ENCODE measurements at places on chromosomes 2 and 18.
A peak's percentile ranks its signal among the peaks of the same experiment; 100 is the strongest.

- DNase-seq, result no peak
These were observed 42.3 kb downstream of the AQP12A start for GRCh38 chr2:240733803-240734495.

DNA sequence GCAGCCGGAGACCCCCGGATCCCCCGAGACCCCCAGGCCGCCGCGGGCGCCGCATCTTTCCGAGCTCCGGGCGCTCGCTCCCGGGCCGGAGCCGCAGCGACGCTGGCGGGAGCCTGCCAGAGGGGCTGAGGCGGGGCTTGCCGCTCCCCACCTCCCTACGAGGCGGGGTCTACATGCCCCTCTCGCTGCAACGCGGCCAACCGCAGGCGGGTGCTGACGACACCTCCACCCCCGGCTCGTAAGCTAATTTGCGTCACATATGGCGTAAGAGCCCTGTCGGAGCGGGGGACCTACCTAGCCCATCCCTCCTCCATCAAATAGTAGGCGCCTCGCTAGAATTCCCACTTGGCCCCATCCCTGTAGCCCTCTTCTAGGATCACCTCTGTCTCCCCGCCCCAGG, at the start of gene PTPRN:
Gene PTPRN (minus strand): TSS at position 124 of the 400 bp plus-strand sequence. CDS start 69 bp downstream, at position 55.
- DNase-seq, result no peak

DNA sequence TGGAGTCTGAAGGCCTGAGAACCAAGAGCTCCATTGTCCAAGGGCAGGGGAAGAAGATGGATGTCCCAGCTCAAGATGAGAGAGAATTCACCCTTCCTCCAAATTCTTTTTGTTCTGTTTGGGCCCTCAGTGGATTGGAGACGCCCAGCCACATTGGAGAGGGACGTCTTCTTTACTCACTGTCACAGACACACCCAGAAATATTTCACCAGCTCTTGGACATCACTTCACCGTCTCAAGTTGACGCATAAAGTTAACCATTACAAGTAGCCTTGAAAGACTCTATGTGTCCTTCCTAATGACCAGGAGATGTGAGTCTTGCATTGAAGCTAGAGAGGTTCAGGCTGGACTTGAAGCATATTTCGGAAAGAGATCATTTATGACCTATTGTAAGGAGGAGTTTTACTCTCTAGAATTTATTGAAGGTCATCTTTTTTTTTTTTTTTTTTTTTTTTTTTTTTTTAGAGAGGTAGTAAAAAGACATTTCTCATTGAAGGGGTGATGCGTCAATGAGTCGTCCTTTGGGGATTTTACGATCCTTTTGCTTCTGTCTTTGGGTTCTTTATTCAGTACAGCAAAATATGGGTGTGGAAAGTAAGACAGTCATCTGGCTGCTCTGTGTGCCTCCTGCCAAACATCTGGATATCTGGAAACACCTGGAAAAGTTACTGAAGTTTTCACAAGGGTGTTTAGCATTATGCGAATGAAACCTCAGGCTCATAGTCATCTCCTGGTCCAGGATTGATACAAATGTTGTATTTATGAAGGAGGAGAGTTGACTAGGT, 118.1 kb downstream of the PRPF40A start:
- DNase-seq, result no peak

DNA sequence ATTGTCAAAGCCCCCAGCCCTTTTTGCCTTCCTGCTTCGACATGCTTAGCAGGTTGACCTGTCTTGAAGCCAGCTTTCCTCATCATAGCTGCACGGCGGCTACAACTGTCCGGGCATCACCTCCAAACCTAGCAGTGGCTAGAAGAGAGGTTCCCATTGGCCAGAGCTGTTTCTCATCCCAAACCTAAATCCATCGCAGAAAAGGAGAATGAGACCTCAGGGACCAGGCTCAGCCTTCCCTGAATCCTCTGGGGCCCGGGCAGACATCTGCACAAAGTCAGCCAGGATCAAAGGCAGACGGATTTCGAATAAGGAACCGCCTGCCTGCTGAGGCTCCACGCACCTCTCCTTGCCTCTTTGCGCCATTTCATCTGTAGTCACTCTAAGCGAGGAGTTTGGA, 101.7 kb upstream of the SLC66A3 start:
- DNase-seq, result no peak

DNA sequence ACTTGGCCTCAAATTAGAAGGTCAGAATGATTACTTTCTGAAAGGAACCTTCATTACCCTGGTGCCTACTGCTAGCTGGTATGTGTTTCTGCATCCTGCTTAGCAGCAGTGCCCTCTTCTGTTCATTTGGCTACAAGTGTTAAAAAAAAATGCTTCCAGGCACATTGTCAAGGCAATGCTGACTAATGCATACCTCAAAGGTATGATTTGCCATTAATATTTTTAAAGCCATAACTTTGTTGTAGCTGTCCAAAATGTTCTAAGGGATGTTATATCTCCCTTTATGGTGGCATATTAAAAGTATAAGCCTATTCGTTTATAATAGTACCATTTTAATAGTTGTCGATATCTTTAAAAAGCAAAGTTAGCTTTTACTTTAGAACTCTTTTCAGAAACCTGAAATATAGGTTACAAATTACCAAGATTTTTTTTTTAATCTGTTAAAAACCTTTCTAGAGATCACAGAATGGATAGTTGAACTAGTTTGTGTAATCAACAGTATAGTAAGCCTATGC, 52.0 kb upstream of the FAM171B start:
- peak; percentile 11 for DNase-seq

GRCh38 chr18:9730786-9731185, 22.7 kb downstream of the RAB31 start:
- no peak for DNase-seq

GRCh38 chr18:13416208-13416607, 197.6 kb downstream of the LDLRAD4 start:
- DNase-seq, result no peak

- DNase-seq, result no peak
These were observed 28.6 kb downstream of the ITGA6 start for GRCh38 chr2:172456002-172456401.

DNA sequence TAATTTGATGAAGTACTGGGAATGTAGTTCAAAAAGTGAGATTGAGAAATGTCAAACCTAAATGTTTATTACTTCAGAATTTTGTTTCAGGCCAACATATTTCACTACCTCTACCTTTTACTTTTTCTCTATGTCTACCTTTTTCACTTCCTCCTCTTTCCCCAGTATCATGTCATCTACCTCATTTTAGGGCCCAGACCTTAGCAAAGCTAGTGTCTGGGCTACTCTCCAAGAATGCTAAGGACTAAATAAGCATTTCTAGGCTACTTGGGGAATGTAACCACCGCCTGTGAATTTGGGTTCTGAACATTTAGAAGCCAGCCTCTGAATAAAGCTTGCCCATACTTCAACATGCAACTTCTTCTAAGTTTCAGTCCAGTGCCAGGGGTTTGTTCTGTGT, 330.4 kb downstream of the SLC4A3 start:
- no peak for DNase-seq

DNA sequence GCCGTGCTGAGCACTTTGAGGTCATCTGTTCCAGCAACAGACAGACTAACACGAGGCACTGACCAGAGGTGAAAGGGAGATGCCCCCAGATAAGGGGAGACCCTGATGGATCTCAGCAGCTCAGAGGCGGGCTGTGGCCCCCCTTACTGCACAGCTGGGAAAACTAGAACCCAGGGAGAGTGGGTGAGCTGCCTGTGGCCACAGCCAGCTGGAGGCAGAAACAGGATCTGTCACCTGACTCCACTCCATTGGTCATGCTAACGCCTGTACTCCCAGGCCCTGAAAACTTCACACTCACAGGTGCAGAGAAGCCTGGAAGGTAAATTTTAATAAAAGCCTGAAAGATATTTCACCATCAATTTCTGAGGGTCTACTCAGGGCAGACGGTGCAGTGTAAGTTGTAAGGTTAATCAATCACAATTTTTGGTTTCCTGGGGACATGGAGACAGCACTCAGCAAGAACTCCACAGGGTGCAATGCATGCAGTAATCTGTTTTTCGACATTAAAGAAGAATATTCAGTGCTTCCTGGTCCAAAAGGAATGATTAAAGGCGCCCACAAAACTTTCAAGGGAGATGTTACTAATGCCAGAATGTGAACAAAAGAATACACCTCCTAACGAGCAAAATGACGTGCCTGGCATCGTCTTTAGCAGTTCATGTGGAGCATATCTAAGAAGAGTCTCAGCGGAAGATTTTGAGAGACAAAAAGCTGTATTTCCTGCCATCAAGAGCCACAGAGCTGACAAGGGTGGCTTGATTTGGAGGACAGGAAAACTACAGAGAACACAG, 173.4 kb downstream of the EIPR1 start:
- no peak for DNase-seq

DNA sequence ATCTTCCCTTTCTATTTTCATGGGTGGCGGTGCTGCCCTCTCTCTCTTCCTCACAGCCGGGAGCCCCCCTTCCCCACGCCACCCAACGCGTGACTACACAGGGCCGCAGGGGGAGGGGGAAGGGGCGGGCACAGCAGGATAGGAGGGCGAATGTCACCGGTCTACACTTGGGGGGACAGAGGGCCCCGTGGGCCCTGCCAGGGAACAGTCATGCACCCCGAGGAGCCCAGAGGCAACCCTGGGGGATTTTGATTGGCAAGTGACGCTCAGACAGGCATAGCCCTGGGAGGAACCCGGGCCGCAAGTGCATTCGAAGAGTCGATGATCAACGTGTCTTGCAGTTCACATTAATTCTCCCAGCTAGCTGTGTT, 91.1 kb upstream of the ANKRD30BL start:
- no peak for DNase-seq

DNA sequence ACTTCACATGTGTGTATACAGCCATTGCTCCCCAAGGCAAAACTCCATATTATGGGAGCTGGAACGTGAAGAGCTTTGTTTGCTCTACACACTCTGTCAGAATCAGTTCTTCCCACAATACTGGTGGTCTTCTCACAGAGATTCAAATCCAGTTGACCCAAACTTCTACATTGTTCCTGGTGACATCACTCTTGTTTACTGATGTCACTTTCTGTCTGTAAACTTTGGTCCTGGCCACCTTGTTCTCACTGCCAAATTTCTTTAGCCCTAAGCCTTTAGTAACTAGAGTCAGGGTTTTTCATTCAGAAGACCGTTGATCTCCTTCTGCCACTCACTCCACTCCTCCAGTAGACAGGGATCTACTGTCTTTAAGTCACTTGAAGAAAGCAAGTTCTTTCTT, 386.0 kb upstream of the ZEB2 start:
- DNase-seq, result no peak

DNA sequence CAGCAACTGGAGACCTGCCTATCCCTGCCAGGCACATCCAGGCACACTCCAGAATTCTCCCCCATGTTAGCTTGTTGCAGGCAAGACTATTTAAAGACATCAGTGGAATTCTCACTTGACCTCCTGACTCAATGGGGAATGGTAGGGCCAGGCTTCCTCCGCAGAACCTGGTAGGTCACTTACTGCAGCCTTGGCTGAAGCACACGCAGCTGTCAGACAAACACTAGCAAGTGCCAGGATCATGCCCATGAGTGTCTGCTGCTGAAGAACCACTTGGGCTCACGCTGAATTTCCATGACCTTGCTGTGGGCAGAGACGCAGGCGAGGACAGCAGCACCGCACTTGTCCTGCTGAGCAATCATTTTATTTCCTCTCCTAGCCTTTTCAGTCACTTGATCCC, 3.2 kb downstream of the LRRC30 start:
- no peak for DNase-seq

GRCh38 chr18:6088432-6088831, 193.1 kb upstream of the TMEM200C start:
- DNase-seq, result no peak

GRCh38 chr2:63034526-63034925, 16.1 kb upstream of the OTX1 start:
- DNase-seq, result no peak

- DNase-seq, result no peak
These were observed 70.8 kb downstream of the INPP4A start for GRCh38 chr2:98515250-98515991.

- no peak for DNase-seq
These were observed 36.3 kb downstream of the HDHD2 start for GRCh38 chr18:47113796-47114540.

- DNase-seq, result no peak
These were observed 28.8 kb upstream of the ODC1 start for GRCh38 chr2:10476723-10477442.

DNA sequence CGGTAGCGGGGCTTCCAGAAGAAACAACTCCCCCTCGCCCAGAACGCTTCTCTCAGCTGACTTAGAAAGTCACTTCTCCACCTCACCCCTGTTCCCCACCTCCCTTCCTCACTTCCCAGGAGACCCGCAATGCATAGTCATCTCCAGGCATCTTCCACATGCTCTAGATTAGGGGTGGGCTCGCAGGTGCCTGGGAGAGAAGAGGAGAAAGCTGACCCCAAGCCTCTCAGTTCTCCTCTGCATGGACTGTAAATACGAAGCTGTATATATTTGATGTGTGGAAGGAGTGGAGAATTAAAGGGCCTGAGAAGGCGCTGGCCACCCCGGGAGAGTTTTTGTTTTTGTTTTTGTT, 1.8 kb downstream of the MAL start:
- no peak for DNase-seq

DNA sequence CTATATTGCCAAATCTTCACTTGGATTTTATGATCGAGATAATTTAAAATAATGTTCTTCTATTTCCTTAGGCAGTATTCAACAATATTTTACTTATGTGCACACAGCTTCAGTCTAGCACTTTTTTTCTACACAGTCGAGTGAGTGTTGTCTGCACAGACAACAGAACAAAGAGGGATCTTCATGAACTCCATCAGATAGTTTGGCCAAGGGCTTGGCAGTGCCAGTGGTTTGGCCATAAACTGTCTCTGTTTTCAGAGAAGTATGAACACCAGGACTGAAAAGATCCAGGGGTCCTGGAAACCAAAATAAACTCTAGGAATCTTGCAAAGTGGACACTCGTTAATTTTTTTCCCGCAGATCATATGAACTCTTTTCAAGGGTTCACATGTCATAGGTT, 547.3 kb downstream of the PLCL1 start:
- DNase-seq, result no peak
